Activated CD4-positive, alpha-beta T cell treated with anti-CD3 and anti-CD28 coated beads, Interleukin-2, amount 50 U/mL, for 16 hours (primary cell): ENCODE measurements at places on chromosomes 5 and 9.

GRCh38 chr5:14944996-14945395 lies 73.4 kb upstream of the ANKH start:
- no peak for DNase-seq

- DNase-seq = no peak
These were observed 19.0 kb upstream of the WHRN start for GRCh38 chr9:114524247-114524681.

DNA sequence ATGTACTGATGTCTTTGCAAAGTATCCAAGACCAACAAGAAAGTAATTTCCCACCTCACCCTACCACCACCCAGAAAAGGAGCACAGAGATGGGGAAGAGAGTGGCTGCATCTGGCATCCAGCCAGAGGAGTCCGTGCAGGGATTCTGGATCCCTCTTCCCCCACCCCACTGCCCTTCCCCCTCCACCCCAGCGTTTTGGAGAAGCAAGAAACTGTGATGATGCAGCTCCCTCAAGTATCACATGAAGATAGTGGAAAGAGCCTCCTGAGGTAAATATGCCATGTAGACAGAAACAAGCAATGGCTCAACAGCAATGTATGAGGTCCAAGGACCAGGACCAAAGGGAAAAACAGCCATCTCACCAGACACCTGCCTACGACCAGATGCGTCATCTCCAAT lies 153.8 kb downstream of the DEPDC1B start:
- DNase-seq = no peak

DNA sequence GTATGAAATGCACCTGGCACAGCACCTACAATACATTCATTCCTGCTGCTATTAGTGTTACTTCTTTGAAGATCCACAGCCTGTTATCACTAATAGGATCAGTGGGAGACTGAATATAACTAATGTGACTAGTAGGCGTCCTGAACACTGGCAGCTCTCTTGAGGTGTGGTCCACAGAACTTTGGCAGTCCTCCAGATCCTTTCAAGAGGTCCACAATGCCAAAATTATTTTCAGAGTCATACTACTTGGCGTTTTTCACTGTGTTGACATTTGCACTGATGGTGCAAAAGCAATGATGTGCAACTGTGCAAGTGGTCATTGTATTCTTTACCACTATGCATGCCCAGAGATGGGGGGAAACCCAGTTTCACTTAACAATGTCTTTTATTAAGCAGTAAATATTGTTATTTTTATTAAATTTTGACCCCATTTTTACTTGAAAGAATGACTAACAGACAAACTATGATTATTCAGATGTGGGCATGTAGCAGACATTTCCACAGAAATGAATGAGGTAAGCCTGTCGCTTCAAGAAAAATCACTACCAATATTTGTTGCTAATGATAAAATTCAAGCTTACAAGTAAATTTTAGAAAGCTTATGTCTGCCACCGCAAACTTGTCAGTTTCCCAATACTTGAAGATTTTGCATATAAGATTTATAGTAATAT lies 48.9 kb downstream of the ADRB2 start:
- no peak for DNase-seq

DNA sequence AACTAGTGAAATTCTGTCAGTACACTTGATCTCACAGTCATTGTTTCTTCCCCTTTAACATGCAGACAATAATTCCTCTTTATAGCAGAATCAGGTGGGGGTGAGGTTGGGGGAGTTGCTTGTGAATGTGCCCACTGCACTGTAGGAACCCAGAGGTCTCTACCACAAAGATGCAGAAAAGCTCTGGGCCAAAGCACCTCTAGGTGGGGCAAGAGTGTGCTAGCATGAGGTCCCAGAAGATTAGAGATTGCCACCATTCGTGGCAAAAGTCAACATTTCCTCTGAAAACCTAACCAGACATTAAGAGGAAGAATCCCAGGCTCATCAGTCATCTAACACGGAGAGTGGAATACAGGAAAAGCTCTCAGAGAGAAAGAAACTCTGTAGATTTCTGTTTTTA lies 74.5 kb downstream of the PTCD2 start:
- DNase-seq = no peak

GRCh38 chr5:116359592-116359991 lies 215.0 kb downstream of the SEMA6A start:
- DNase-seq = no peak

DNA sequence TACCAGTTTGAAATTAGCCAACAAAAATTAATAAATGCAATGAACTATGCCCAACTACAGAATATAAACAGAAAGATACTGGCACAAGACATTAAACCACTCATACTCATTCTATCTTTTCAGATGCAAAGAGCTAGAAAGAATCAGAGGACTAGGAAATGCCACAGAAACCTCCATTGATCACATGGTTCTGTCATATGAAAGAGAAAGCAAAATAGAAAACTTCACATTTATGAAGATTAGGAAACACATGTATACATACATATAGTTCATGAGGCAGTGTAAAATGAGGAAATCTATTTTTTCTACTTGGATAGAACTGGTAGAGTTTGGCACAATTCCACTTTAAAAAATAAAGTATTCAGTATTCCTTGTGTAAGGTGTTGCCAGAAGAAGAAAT lies 275.1 kb upstream of the PTGER4 start:
- peak; percentile 74 for DNase-seq

DNA sequence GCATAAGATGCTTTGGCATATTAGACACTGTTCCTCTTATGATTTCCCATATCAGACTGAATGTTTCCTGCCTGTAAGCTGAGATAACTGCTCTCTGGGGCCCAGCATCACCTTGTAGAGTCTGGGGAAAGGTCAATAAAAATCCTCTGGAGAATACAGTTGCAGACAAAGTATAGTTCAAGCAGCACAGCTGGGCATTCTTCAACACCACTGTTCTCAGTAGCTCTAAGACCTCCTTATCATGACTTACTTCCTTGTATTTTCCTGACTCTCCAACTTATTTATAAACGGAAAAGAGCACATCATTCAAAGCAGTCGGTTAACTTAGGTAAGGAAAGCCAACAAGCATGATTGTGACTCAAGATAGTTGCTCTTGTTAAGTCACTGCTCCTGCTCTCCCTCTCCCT lies 208.7 kb upstream of the RASEF start:
- DNase-seq = no peak

DNA sequence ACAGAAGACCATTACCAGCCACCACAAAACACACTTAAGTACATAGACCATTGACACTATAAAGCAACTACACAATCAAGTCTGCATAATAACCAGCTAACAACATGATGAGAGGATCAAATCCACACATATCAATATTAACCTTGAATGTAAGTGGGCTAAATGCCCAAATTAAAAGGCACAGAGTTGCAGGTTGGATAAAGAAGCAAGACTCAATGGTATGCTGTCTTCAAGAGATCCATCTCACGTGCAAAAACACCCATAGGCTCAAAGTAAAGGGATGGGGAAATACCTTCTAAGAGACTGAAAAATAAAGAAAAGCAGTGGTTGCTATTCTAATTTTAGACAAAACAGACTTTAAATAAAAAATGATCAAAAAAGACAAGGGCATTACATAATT lies 113.6 kb upstream of the CD180 start:
- DNase-seq = no peak

DNA sequence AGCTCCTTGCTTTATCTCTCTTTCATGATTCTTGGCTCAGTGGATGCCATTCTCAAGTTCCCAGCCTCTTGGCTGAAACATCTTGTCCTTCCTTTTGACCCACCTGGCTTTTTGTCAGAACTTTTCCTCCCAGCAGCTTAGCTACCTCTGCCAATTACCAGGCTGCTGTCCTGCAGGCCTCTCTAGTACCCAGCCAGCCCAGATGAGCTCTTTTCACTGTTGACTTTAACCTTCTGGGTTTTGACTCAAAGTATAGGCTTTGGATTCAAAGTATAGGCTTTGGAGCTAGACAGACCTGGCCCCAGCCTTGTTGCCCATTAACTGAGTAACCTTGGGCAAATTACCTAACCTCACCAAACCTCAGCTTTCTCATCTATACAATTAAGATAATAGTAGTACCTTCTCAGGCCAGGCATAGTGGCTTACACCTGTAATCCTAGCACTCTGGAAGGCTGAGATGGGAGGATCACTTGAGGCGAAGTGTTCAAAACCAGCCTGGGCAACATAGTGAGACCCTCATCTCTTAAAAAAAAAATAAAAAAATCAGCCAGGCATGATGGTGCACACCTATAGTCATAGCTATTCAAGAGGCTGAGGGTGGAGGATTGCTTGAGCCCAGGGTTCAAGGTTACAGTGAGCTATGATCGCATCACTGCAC lies 6.6 kb upstream of the TMEFF1 start:
- no peak for DNase-seq

GRCh38 chr5:42021923-42022322 lies 96.8 kb downstream of the FBXO4 start:
- DNase-seq = no peak

DNA sequence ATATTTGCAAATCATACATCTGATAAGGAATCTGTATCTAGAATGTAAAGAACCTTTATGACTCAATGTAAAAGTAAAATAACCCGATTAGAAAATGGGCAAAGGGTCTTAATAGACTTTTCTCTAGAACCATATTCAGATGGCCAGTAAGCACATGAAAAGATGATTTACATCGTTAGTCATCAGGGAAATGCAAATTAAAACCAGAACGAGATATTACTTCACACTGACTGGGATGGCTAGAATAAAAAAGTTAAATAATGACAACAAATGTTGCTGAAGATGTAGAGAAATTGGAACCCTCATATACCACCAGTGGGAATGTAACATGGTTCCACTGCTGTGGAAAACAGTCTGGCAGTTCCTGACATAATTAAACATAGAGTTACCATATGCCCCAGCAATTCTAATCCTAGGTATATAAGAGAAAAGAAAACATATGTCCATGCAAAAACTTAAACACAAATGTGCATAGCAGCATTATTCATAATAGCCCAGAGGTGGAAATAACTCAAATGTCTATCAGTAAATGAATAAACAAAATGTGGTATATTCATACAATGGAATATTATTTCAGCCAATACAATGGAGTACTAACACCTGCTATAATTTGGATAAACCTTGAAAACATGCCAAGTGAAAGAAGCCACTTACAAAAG lies 100.4 kb upstream of the MAMDC2 start:
- no peak for DNase-seq

DNA sequence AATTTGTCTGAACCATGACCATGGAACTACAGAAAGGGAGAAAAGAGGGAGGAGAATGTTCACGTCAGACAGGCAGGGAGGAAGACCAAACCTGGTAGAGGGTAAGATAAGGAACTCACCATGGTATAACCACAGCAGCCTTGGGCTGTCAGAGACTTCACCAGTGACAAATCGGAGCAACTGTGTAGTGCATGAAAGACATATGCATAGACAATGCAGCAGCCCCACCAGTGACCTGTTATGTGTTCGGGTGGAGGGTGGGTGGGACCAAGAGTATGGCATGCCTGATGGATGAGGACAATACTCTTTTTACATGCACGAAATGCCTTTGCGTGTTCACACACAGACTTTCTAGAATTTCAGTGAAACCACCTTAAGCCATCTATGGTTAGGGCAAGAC lies 221.8 kb upstream of the RASEF start:
- DNase-seq = no peak

GRCh38 chr5:51377151-51378060 lies 5.8 kb upstream of the ISL1 start:
- no peak for DNase-seq

GRCh38 chr5:133936651-133937015 lies 31.8 kb downstream of the C5orf15 start:
- no peak for DNase-seq

- DNase-seq = no peak
These were observed 93.2 kb upstream of the RAPGEF1 start for GRCh38 chr9:131833083-131833482.

- no peak for DNase-seq
These were observed 15.3 kb upstream of the SPATA31E1 start for GRCh38 chr9:87867391-87867790.

- no peak for DNase-seq
These were observed 16.1 kb downstream of the EQTN start for GRCh38 chr9:27280860-27281259.

DNA sequence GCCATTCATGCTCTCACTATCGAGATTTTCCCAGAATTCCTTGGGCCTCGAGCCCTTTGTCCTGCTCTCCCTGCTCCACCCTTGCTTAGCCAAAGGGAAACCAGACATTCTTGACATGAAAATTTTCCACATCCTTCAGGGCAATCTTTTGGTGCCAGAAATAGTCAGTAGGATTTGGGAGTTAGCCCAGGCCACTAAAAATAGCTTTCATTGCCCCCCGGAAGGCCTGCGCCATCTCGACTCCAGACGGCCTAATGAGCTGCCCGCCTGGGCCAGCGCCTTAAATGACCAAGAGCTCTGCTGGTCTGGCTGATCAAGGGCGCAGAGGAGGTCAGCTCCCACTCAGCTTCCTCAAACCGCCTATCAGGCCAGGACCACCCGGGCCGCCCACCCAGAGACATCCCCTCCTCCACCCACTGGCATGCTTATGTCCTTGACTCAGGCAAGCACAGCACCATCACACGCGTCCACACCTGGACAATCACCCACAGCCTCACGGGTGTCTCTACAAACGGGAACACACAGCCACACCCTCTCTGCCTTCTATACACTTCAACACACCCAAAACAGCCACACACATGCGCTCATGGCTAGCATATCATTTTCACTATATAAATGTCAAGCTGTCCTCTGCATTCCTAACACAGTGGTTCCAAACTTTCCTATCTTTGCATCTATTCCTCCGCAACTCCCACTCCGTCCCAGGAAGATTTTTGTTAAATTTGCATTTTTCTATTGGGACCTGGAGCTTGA lies 20.9 kb downstream of the DUSP1 start:
- no peak for DNase-seq

DNA sequence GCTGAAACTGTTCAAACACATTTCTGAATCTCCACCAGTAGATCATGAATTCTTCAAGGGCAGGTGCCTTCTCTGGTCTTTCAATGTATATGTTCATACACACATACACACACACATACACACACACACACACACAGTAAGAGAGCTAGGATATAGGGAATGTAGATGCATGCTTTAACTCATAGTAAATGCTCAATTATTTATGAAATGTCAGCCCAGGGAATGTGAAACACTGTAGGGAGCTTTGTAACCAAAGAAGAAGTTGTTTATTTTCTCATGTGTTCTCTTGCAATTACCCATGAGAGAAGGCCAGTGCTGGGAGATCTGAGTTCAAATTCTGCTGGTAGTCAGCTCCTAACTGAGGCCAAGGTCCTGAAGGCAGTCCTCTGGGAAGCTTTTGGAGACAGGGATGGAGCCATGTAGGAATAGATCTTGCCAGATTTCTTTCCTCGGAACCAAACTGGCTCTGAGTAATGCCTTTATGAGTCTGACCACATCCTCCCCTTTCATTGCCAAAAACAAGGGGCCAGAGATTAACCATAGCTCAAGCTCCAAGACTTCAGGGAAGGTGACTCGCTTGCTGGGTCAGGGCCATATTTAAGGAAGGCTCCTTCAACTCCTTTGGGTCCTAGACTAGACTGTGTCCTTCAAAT lies 487.0 kb upstream of the TNC start:
- DNase-seq = no peak

GRCh38 chr5:152527358-152528052 lies 122.4 kb upstream of the NMUR2 start:
- peak; percentile 38 for DNase-seq

GRCh38 chr9:118269623-118270022 lies 565.4 kb downstream of the TLR4 start:
- no peak for DNase-seq
